ENCODE measurements at places on chromosomes 11 and 22. TPM values are rescaled to one million over a fixed set of nuclear protein-coding genes. Genes with fewer than 3 reads are reported as not detected.

The FXYD2 gene
- 0.54 TPM for total RNA-seq

The SLCO2B1 gene
- total RNA-seq = under 0.01 TPM

The CSF2RB gene
- total RNA-seq = 132 TPM

The BEST1 gene
- 1.9 TPM for total RNA-seq

All from hematopoietic multipotent progenitor cell (in vitro differentiated cells).